T-cell (primary cell): ENCODE measurements at places on chromosomes 7 and 10.

- DNase-seq = no peak
These were observed 239.2 kb downstream of the PARD3 start for GRCh38 chr10:34575882-34576281.

DNA sequence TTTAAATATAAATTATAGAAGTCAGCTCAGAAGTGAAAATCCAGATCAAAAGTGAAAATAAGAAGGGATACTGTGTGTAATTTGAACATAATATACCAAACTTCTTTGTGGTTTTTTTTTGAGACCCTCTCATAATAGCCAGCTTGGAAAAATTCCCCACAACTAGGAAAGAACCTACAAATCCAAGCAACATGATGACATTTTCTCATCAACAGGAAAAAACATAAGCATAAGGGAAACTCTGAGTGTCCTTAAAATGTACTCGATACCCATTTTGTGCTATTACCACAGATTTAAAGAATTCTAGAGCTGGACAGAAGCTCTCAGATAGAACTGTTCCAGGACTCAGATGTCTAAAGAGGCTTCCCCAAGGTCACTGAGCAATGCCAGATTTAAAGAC is 214.8 kb upstream of the KLF14 start:
- no peak for DNase-seq

DNA sequence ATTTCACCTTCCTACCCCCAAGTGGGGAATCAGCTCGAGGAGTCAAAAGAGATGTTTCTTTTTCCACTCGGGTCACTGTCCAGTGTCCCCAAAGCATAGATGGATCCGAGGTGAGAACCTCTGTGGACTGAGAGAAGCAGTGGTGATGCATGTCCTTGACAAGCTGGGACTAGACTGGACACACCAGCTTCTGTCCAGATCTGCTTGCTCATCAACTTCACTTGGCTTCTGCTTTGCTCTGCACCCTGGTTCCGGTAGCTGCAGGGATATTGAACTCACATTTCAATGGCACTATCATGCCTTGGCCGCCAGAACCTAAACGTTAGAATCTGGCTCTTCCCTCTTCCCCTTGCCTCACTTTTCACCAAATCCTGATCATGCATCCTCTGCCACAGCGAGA is 50.3 kb upstream of the CXCL12 start:
- DNase-seq = no peak

GRCh38 chr10:79593377-79593776 is 17.4 kb upstream of the SFTPA1 start:
- DNase-seq = no peak

DNA sequence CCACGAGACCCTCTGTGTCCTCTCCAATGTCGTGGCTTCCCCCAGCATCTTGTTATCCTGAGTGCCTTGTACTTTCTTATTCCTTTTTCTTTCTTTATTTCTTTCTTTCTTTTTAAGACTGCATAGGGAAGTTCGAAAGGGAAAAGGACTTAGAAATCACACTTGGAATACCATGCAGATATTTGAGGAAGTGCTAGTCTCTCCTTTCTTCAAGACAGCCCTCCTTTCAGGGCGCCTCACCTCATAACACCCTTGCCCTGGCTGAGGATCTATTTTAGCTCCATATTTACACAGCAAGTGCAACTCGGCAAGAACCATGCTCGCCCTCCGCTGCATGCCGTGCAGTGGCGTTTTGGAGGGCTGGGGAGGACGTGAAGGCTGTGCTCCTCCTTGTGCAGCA is 232.3 kb upstream of the GLI3 start:
- no peak for DNase-seq

DNA sequence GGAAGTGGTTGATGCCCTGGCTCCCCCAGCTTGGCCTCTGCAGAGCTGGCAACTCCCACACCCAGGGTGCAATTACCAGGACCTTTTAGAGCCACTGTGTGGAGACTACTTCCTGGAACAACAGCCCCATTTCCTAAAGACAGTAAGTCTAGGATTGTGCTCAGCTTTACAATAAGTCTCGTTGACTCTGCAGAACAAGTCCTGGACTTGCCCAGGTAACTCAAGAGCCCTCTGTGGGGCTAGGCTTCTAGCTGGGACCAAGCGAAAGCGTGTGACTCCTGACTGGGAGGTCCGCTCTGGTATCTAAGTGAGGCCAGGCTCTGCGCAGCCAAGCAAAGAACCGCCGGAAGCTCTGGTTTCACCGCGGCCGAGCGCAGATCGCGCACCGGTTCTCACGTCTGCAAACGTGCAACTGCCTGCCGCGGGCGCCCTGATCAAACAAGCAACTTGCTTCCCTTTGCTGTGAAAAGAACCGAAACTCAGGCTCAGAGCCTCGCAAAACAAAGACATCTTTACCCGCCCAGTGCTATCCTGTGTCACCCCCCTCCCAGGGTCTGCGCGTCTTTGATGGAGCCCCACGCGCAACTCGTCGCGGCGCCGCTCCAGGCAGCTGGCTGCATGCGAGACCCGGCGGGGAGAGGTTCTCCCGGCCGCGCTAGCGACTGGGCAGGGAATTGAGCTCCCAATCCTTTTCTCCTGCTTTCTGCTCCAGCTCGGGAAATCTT is 4.4 kb upstream of the PDLIM1 start:
- DNase-seq = peak; percentile 29

DNA sequence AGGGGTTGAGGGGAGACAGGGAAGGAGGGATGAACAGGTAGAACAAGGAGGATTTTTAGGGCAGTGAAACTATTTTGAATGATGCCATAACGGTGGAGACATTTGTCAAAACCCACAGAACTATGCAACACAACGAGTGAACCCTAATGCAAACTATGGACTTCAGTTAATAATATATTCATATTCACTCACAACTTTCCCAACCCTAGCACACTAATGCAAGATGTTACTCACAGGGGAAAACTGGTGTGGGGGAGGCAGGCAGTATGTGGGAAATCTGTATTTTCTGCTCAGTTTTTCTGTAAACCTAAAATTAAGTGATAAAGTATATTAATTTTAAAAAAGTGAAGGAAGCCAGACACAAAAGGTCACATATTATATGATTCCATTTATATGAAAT is 17.3 kb downstream of the GNA12 start:
- no peak for DNase-seq

GRCh38 chr10:110829721-110830410 is 41.9 kb upstream of the PDCD4 start:
- DNase-seq = no peak

GRCh38 chr7:97731736-97732564 is at the start of gene TAC1:
TSS of gene TAC1 (plus strand) at chr7:97732086. CDS start at chr7:97732613, 527 bp downstream.
- DNase-seq = no peak

GRCh38 chr7:25087855-25088254 is 37.2 kb downstream of the CYCS start:
- DNase-seq = no peak

DNA sequence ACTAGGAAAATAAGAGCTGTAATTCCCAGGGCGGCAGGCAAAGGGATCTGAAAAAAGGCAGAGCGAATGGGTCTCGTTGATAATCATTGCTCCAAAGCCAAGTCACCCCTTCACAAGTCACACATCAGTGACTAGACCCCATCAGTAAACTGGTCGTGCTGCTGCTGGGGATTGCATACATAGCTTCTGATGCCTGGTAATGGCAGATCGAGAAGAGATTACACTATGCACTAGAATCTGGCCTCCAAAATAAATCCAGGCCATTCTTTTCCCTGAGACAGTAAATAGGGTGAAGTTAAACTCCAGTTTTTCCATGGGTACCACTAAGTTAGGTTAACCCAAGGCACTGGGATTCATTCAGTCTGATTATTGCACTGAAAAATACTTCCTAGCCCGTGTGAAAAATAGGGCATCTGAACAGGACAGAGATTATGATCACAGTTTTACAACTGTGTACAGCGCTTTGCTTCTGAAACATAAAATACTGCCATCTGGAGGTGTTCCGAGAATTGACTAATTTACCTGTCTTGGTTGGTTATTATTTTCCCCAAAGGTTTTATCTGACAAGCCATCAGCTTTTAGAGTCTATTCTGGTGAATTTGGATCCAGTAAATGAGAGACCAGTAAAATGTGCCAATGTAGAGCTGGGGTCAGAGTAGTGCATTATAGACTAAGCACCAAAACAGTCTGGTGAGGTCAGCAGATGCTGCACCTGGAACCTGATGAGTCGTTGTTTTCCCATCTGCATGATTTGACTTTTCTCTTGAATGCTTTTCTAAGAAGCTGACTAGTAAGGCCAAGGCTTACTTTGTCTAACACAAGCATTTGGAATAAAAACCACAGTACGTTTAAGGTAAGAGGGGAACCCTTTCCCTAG is 82.9 kb upstream of the AFAP1L2 start:
- no peak for DNase-seq

- peak; percentile 19 for DNase-seq
These were observed 472.0 kb downstream of the KCNMA1 start for GRCh38 chr10:77165445-77166208.

DNA sequence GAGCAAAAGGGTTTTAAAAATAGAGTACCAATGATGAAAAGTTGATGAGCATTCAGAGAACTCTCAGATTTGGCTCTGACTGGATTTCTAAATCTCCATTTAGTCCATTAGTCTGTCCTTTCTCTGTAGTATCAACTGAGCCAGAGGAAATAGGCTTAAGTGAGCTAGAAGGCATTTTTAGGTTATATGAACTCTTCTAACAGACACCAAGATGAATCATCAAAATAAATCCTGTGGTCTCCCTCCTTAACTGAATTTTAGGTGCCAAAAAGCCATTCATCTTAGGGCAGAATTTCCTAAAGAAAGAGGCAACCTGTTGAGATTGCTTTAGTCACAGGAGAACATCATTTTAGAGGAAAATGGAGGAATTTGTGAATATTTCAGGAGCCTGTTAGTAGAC is 305.1 kb downstream of the AUTS2 start:
- no peak for DNase-seq

GRCh38 chr10:80855348-80855971 is 317.8 kb downstream of the SH2D4B start:
- no peak for DNase-seq

DNA sequence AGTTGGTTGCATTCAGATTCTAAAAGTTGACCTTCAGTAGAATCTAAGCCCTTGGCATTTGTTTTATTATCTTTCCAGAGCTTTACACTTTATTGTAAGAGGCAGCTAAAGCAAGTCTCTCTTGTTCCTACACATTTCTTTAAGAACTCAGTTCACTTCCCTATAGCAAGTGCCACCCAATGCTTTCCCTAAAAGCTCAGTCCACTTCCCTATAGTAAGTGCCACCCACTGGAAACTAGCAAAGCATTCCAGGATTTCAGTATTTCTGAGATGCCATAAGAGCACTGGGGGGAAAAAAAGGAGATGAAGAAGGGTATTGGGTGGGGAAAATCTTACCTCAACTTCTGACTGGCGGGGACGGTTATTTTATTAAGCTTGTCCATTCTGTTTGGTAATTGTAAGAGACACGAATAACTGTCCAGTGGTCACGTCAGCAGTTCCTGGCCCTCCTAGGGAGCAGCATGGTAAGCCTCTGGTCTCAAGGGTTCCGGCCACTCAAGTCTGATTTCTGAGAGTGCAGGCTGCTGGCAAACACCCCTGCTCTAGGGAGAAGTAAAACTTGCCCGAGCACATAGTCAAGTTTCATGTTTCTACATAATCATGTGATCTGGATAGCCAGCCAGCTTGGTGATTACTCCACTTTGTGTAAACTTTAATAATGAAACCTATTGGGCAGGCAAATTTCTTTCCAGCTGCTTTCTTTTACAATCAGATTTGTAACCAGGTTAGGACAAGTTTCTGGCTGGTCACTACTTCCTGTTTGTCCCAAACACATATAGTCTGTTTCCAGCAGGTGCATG is at the start of gene BLNK:
Gene BLNK, minus strand, starts transcription at position 554 of the 800 bp plus-strand sequence. Its CDS starts 171 bp downstream, at position 383.
- no peak for DNase-seq

DNA sequence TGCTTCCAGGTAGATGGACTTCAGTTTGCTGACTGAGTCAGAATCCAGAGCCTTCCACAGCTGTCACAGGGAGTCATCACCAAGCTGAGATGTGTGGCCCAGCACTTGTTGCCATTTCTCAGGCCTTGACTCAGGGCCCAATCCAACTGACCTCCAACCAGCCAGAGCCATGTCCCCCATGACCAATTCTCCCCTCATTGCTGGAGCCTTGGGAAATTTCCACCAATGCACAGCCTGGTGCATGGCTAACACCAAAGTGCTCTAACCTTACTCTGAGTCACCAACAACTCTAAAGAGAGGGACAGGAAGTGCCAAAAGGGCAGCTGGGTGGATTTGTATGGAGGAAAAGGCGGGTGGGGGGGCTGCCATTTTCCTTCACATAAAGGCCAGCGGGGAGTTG is 13.4 kb upstream of the GLI3 start:
- no peak for DNase-seq

GRCh38 chr7:84941291-84941690 is 245.6 kb downstream of the SEMA3D start:
- no peak for DNase-seq
